MV-4-11 (cell line): ENCODE measurements at places on chromosomes 5 and 9.

- no peak for DNase-seq
Measured at GRCh38 chr9:86983620-86984259, 36.4 kb upstream of the GAS1 start.

- no peak for DNase-seq
Measured at GRCh38 chr5:126100767-126101166, 322.4 kb upstream of the GRAMD2B start.

- DNase-seq: no peak
Measured at GRCh38 chr5:14721990-14722656, 57.6 kb downstream of the OTULIN start.

DNA sequence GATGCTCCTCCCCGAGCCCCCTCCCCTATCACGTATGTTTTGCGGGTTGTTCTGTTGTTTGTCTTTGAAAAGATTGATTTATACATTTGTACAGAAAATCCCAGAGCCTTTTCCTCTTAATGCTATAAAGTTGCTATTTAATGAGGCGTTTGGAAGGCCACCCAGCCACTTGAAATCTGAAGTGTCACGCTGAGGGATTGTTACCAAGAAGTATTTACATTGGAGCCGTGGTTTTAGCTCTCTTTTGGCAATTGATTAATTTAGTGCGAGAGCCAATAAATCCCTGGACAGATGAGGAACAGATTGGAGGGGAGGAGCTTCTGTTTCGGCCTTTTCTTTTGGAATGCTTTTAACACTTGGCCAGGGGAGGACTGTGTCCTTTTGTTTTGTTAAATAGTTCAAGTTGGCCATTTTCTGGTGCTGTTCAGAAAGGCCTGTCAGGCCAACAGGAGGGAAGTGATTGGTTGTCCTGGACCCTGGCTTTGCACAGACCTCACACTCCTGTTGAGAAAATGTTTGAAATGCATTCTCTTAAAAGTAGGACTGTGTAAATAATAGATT, 250.2 kb downstream of the PDZD2 start:
- DNase-seq: no peak

GRCh38 chr9:101571114-101571513, 23.7 kb downstream of the PPP3R2 start:
- DNase-seq: no peak

- DNase-seq: no peak
Measured at GRCh38 chr5:128082551-128083032, 974 bp upstream of the SLC12A2 start.

- no peak for DNase-seq
Measured at GRCh38 chr5:41808294-41808693, 61.9 kb downstream of the OXCT1 start.

DNA sequence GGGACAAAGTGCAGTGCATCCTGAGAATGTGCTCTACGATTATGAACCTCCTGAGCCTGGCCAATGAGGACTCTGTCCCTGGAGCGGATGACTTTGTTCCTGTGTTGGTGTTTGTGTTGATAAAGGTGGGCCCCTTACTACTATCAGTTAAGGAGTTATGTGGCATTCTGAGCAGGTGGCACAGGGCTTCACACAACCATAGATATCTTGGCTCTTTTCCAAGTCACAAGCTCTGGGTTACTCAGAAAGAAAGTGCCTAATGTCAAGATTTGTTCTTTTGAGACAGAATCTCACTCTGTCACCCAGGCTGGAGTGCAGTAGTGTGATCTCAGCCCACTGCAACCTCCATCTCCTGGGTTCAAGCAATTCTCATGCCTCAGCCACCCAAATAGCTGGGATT, 99.0 kb downstream of the GAPVD1 start:
- no peak for DNase-seq

- DNase-seq: no peak
Measured at GRCh38 chr5:154782326-154782725, 27.1 kb downstream of the LARP1 start.

DNA sequence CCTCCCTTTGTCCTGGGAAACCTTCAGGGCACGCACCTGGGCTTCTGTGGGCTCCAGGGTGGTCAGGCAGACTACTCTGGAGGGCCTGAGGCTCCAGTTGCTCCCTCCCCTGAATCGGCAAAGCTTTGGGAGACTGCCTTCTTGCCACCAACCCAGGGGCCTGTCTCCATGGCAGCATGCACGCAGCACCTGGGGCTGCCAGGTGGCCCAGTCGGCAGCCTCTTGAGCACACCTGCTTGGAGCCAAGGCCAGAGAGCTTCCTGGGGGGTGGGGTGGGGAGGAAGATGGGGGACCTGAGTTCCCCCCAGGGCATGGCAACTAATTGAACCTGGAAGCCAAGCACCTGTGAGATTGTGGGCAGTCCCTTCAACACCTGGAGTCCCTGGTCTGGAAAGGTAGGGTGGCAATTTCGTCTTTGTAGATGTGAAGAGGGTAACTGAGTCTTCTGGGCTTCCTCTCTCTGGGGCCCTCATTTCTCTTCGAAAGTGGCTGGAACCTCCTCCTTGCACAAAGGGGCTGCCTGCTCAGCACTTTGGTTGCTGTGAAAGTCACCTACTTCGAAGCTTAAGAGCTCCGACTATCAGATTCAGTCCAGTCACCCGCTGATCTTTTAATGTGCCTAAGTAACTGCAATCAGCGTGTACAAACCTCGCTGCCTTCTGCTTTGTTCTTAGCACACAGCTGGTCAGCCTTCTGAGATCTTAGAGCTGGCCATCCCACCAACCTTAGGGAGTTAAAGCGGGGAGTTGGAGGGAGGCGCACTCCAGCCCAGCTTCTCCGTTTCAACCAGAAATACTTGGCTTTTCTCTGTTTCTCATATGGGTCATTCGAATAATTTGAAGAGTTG, 4.0 kb downstream of the RNF183 start:
- no peak for DNase-seq
